ENCODE measurements at places on chromosomes 12 and 14.
A peak's percentile ranks its signal among the peaks of the same experiment; 100 is the strongest.

- peaks cover 7% of the 10 kb centered on the region for H3K4me1 ChIP-seq
Observed at GRCh38 chr12:56206452-56207166, 15.1 kb downstream of the RNF41 start.

DNA sequence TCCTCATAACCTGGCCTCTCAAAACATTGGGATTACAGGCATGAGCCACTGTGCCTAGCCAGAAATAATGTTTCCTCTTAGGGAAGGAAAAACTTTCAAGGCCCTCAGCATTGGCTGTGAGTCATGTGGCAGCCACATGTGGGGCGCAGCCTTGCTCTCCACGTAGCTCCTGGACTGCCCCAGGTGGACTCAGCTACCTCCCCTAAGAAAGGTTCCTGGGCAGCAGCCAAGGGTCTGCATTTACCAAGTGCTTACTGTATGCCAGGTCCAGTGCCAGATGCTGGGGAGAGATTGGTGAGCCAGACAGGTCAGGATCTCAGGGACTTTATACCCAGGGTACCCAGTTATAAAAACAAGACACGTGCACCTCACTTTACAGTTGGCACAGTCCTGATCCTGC is 3.7 kb upstream of the TRPV4 start:
- no peak overlapping the region for H3K4me3 ChIP-seq
- H3K27me3 ChIP-seq = no peaks in the 10 kb centered on the region
- H3K4me1 ChIP-seq = peaks cover 2% of the 10 kb centered on the region
- no peak overlapping the region for H3K27ac ChIP-seq
- peak; percentile 25 for DNase-seq
- no peaks in the 10 kb centered on the region for H3K36me3 ChIP-seq

DNA sequence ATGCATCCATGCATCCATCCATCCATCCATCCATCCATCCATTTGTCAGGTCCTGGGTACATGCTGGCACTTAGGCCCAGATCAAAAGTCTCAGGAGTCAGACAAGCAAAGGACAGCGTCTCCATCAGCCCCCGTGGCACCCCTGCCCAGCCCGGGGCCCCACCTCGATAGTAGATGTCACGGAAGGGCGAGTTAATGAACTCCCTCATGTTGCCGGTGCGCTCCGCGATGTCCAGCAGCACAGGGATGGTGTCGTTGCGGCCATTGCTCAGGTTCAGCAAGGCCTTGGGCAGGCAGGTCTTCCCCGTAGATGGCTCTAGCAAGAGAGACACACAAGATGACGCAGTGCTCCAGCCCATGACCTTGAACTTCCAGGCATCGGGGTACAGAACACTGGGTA is 30.4 kb downstream of the TRPV4 start:
- H3K27me3 ChIP-seq = no peaks in the 10 kb centered on the region
- DNase-seq = no peak
- no peak overlapping the region for H3K27ac ChIP-seq

DNA sequence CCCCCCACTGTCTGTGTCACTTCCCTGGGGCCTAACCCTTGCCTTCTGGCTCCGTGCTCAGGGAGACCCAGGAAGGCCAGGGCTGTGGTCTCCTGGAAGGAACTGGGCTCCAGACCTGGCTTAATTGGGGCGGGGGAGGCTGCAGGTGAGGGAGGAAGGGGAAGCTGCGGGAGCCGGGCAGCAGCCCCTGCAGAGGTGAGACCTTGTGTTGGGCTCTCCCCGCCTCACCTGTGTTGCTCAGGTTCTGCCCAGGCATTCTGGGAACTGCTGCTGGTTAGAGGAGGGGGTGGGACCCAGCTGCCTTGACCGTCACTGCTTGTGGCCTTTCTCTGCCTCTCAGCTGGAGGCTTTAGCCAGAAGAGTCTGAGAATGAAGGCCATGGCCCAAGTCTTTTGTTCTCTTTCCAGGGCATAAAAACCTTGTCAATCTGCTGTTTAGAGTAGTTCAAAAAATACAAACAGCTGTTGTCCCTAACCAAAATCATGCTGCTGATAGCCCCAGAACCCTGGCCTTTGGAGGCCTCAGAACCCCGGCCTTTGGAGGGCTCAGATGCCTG is 247.6 kb downstream of the CHST11 start:
- DNase-seq = no peak
- H3K4me1 ChIP-seq = peaks cover 6% of the 10 kb centered on the region
- H3K36me3 ChIP-seq = no peaks in the 10 kb centered on the region
- H3K27me3 ChIP-seq = peaks cover 2% of the 10 kb centered on the region
- no peak overlapping the region for H3K4me3 ChIP-seq

Data from IMR-90 (cell line).